ENCODE measurements at places on chromosomes 11 and 22. TPM values are rescaled to one million over a fixed set of nuclear protein-coding genes. Genes with fewer than 3 reads are reported as not detected.

SYT7 gene
- total RNA-seq: 0.09 TPM

DNA sequence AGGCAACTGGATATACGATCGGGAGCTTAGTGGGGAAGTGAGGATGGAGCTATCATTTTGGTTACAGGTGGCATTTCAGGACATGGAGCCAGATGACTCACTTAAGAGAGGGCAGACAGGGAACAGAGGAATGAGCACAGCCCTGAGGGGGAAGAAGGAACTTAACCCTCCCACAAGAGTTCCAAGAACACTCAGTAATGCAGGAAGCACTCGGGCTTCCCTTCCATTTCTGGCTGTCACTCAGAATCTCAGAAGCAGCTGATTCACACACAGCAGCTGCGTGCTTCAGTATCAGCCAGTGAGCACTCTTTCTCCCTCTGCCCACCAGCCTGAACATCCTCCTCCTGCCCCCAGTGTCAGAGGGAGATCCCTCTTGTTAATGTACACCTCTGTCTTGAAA, 34.8 kb downstream of the EFCAB6 start:
- no peaks in the 10 kb centered on the region for H3K4me1 ChIP-seq
- no peak for DNase-seq
- no peaks in the 10 kb centered on the region for H3K27me3 ChIP-seq
- no peak overlapping the region for H3K27ac ChIP-seq
- no peak overlapping the region for H3K4me3 ChIP-seq

- peaks cover 19% of the 10 kb centered on the region for H3K36me3 ChIP-seq
- peak overlapping the region; percentile 52 for H3K27ac ChIP-seq
- no peak for DNase-seq
- peaks cover 38% of the 10 kb centered on the region for H3K4me1 ChIP-seq
Measured at GRCh38 chr11:6201481-6201880, 2.5 kb downstream of the OR52W1 start.

MPZL2 gene
- 13.9 TPM for total RNA-seq

- H3K27ac ChIP-seq: no peak overlapping the region
- peaks cover 12% of the 10 kb centered on the region for H3K27me3 ChIP-seq
- H3K4me3 ChIP-seq: no peak overlapping the region
- H3K36me3 ChIP-seq: no peaks in the 10 kb centered on the region
- H3K4me1 ChIP-seq: peaks cover 33% of the 10 kb centered on the region
Measured at GRCh38 chr22:35612903-35613302, 4.2 kb downstream of the MB start.

CRYBA4 gene
- not detected for total RNA-seq

NXPE1 gene
- not detected for total RNA-seq

GRCh38 chr11:7969756-7970646, 4.8 kb upstream of the NLRP10 start:
- no peaks in the 10 kb centered on the region for H3K36me3 ChIP-seq
- no peak for DNase-seq
- no peak overlapping the region for H3K4me3 ChIP-seq
- H3K4me1 ChIP-seq: no peaks in the 10 kb centered on the region
- peaks cover 3% of the 10 kb centered on the region for H3K27me3 ChIP-seq
- no peak overlapping the region for H3K27ac ChIP-seq
